ENCODE measurements at places on chromosomes 5 and 9. TPM values are rescaled to one million over a fixed set of nuclear protein-coding genes. Genes with fewer than 3 reads are reported as not detected.

- DNase-seq = no peak
Observed at GRCh38 chr9:37549527-37549926, 26.7 kb downstream of the FBXO10 start.

- DNase-seq = no peak
Observed at GRCh38 chr5:154544646-154545045, 66.6 kb upstream of the HAND1 start.

- no peak for DNase-seq
Observed at GRCh38 chr5:54991416-54991815, 6.0 kb upstream of the ESM1 start.

- DNase-seq = peak; percentile 52
Observed at GRCh38 chr9:70602321-70603019, 188.0 kb upstream of the KLF9 start.

GRCh38 chr9:14205463-14205862, 108.5 kb downstream of the NFIB start:
- DNase-seq = no peak

- DNase-seq = no peak
Observed at GRCh38 chr5:97042996-97043395, 99.4 kb downstream of the LIX1 start.

DNA sequence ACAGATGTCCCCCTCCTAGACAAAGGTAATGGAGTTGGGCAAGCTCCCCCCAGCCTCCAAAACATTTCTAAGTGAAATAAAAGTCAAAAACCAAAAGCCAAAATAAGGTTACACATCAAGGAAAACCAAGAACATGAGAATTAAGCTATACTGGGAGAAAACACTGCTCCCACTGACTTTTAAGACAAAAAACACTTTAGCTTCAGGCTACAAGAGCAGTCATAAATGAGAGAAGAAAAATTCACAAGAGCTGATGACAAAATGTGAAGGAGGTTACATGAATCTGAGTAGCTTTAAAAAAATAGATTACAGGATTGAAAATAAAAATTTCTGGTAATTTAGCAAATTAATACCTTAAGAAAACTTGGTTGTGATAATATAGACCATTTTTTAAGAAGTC, 1370.3 kb upstream of the CDH9 start:
- DNase-seq = no peak

DNA sequence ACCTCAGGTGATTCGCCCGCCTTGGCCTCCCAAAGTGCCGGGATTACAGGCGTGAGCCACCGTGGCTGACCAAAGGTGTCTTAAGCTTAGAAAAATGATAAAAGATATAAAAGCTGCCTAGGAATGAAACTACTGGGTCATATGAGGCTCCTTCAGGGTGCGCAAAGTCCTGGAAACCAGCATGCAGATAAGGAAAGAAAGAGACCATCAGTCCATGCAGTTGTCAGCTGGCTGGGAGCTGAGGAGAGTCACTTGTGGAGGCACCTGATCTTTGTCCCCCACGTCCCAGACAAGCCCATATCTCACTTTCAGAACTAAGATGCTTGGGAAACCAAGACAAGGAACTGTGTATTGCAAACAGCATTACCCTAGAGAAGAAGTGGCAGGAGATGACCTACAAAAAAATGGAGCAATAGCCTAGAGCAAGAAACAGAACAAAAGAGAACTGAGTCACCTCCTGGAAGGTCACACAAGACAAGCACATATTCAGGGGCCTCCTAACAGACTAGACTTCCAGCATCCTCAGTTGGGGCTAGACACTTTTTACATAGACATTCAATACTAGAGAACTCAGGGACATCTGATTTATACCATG, 2.8 kb upstream of the CCDC125 start:
- DNase-seq = no peak

GRCh38 chr5:94028001-94028400, 286.6 kb upstream of the POU5F2 start:
- DNase-seq = no peak

DNA sequence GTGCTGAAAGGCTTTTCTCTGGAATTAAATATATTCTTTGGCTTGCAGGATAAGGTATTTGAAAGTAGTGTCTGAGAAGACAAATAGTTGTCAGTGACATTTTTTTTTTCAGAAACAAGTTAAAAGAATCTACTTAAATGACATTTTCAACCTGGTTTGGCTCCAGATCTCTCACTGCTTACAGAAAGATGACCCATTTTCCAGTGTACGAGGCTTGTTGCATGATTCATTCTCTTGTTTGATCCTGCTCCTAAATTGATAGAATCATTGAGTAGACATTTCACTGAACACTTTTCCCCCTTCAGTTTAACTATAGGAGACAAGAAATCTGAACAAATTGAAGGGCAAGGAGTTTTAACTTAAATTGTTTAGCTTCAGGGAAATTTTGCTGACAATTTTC, 546.1 kb downstream of the ZNF608 start:
- no peak for DNase-seq

DNA sequence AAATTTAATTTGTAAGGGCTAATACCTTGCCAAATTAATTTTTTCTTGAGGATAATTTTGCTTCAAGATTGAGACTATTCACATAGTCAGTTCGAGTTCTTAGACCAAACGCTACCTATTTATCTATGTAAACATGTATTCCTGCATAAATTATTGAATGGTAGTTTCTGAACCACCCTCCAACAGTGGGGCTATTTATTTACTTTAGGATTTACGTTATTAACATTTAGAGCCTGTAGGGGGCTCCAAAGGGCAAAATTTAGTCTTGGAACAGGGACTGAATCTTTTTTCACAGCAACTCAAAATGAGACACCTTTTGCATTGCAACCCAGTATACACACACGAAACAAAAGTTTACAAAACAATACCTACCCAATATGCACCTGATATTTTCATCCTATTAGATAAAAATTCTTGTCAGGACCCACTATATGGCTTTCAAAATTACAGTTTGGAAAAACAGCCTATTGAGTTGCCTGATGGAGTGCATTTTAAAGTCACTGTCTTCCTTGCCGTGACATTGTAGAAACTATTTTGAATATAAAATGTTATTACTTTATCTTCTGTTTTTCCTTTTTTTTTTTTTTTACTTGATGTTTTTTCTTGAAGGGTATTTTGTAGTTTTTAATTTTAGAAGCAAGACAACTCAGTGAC, 47.1 kb upstream of the POU4F3 start:
- no peak for DNase-seq

DNA sequence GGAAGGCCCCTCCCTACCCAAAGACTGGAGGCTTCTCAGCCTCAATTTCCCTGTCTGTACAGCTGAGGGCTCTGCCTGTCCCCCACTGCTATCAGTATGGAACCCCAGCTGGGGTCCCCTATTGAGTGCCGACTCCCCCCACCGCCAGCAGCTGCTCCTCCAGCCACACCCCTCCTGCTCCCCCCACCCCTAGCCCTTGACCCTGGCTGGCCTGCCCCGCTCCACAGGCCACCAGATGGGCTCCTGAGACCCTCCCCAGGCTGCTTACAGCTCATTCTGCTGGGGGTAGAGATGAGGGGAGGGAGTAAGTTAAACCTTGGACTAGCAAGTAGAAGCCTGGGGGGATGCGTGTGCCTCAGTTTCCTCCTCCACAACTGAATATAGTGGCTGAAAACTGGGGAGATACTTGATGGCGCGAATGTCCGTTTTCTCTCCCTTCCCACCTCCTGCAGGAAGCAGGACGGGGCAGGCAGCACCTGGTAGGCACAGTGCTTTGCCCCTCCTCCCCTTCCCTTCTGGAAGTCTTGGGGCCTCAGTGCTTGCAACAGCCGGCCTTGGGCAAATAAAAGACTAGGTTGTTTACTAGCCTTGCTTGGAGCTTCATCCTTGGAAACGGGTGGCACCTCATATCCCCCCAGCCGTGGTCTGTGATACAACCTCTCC, 19.1 kb downstream of the URM1 start:
- no peak for DNase-seq

- no peak for DNase-seq
Observed at GRCh38 chr5:41841325-41841724, 28.9 kb downstream of the OXCT1 start.

DNA sequence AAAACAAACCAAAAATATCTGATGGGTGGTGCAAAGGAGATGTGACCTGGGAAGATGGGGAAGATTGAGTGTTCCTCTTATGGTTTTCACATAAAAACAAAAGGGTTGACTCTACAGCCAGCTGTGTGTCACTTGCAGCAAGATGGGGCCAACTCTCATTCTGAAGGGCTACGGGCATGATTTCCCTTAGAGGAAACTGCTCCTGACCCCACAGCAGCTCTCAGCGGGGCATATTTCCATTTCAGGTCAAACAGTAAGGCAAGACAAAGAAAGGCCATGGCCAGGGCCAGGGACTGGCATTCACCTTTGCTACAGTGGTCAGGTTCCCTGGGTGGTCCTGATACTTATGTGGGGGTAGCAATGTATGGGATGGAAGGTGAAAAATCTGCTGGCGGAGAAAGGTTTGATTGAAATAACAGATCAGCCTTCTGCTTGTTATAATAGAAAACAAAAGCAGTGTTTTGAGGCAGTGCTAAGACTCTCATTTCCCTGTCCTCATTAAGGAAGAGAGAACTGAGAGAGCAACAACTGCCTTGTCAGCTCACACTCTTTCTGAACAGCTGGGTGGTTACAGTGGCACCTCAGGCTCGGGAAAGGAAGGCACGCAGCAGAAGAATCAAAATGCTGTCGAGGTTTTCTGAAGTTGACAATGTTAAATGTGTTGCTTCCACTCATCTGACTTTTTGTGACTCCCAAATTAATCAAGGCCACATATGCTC, 120.7 kb upstream of the PCA3 start:
- DNase-seq = peak; percentile 13

DNA sequence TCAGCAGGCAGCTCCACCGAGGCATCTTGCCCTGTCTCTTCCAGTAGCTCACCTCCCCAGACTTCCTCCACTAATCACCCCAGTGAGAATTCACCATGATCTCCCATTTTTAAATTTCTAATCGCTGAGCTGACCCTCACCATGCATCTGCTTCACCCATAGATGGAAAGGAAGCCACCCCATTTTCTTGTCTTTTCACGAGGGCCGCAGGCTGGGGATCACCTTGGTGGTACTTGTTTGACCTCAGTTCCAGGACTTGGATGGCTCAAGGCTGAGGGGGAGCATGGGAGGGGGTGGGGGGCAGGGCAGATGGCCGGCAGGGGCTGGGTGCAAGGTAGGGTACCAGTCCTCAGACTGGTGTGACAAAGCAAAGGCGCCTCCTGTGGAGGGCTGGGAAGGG, 3.6 kb downstream of the PROP1 start:
- no peak for DNase-seq

- no peak for DNase-seq
Observed at GRCh38 chr5:59484618-59485017, 408.9 kb downstream of the PDE4D start.

DNA sequence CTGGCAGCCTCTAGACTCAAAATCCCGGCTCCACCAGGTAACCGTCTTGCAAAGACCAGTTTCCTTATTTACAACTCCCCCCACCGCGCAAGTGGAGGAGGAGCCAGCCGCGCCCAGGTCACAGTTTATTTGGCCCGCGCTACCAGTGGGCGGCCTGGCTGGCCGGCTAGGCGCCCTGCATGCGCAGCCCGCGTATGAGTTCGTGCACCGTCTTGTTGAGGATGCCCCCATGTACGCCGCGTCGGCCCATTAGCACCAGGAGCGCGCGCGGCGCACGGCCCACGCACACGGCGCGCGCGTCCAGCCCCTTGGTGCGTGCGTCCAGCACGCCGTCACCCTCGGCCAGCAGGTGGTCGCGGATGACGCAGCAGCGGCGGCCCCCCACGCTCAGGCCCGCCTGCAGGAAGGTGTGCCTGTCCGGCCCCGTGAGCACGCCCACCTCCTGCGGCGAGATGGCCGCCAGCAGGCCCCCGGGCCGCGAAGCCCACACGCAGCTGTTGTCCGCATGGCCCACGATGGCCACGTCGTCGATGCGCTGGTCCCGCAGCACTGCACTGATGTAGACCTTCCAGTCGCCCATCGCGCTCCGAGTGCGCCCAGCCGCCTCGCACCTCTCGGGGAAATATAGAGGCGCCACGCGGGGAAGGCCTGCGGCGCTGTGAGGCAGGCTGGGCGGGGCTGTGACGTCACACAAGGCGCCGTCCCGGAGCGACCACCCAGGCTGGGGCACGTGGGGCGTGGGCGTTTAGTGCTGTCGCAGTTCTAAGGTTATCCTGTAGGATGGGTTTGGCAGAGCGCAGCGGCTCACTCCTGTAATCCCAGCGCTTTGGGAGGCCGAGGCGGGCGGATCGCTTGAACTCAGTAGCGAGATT, at the start of gene PFN3:
Gene PFN3, minus strand, starts transcription at position 665 of the 872 bp plus-strand sequence. Its CDS starts 85 bp downstream, at position 580.
- DNase-seq = peak; percentile 61

- DNase-seq = no peak
Observed at GRCh38 chr5:21424907-21425306, 1428.2 kb downstream of the CDH12 start.

- DNase-seq = no peak
Observed at GRCh38 chr5:145393426-145393825, 441.7 kb downstream of the PRELID2 start.

- DNase-seq = no peak
Observed at GRCh38 chr5:149674686-149675085, 55.4 kb upstream of the PPARGC1B start.

DNA sequence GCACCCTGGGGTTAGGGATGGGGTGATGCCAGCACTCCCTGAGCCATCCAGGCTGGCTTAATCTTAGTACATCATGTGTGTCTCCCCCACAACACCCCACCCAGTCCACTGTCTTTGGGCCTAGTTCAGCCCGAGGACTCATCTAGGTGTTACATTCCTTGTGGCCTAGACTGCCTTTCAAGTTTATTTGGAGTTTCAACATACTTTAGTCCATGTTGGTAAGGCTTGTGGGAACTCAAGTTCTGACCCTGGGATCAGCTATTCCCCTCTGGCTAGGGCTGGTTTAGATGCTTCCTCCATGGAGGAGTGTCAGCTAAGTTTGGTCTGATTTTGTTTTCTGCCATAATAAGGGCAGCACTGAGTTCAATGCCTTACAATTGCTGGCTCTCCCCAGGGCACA, 302.4 kb downstream of the SMARCA2 start:
- no peak for DNase-seq

DNA sequence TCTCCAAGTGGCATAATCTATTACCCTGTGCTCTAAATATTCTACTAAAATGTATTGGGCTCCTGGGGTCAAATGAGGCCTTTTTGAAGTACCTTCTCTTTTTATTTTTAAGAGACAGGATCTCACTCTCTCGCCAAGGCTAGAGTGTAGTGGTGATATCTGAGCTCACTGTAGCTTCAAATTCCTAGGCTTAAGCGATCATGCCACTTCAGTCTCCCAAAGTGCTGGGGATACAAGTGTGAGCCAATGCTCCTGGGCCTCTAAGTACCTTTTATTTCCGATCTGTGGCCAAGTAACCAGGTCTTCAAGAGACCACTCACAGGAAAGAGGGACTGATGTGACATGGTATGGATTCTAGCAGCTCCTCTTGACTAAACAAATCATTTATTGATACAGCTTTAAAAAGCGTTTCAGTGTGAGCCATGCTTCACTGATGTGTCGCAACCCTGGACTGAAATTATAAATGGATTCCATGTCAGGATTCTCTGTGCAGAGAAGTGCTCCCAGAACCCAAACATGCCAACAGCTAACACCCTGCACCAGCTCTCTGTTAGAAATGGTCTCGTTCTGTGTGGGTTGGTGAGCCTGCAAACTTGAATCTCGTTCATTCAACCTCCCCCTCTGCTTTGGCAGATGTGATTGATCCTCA, 477.8 kb downstream of the HINT1 start:
- DNase-seq = no peak

- no peak for DNase-seq
Observed at GRCh38 chr5:57937501-57938173, 455.0 kb upstream of the ACTBL2 start.

GRCh38 chr5:127834094-127834531, 130.9 kb downstream of the CCDC192 start:
- DNase-seq = no peak

Gene PCDHAC2
- 6.7 TPM for total RNA-seq

Gene SUSD1
- total RNA-seq = 5.1 TPM

Gene ARHGEF39
- total RNA-seq = 26.6 TPM

Gene FOXD4L4
- total RNA-seq = 0.14 TPM

Gene GRIN3A
- total RNA-seq = 0.07 TPM

Gene APBA1
- total RNA-seq = 0.94 TPM

Data from WTC11 (cell line).